ENCODE measurements at places on chromosomes 11 and 22.

GRCh38 chr11:10072841-10073240 is 221.2 kb downstream of the SBF2 start:
- no peak for DNase-seq

- no peak for DNase-seq
These were observed 71.7 kb upstream of the FAR1 start for GRCh38 chr11:13596611-13597326.

GRCh38 chr11:65545853-65546216 is 12.3 kb downstream of the LTBP3 start:
- no peak for DNase-seq

DNA sequence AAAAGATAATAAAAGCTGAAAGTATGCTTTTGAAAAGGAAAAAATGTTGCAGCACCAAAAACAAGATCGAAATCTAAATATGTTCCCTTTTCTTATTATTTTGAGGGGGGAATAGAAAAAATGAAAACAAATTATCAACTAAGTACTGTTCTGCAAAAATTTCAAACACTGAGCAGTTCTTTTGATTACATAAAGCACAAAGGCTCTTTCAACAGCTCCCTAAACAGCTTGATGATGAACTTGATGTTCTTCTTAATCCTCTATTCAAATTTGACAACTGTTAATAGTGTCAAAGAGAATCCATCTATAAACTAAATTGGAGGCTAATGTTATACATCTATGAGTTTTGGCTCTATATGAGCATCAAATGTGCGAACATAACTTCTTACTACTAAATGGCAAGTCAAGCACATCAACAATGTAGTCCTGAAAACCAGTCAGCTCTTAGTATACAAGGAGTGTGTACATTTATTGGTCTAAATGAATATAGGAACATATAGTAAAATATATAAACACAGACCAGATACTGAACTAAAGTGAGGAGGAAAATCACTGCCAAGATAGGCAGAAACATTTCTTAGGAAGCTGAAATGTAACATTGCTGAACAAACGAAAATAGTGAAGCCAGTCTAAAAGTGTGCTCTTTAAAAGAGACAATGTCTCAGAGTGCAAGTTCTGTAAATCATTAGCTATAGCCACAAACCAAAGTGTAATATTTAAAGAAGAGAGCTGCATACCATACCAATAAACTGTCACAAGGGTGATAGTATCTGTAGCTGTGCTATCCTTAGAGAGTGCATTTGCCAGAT is 94.3 kb downstream of the SOX6 start:
- DNase-seq: no peak

DNA sequence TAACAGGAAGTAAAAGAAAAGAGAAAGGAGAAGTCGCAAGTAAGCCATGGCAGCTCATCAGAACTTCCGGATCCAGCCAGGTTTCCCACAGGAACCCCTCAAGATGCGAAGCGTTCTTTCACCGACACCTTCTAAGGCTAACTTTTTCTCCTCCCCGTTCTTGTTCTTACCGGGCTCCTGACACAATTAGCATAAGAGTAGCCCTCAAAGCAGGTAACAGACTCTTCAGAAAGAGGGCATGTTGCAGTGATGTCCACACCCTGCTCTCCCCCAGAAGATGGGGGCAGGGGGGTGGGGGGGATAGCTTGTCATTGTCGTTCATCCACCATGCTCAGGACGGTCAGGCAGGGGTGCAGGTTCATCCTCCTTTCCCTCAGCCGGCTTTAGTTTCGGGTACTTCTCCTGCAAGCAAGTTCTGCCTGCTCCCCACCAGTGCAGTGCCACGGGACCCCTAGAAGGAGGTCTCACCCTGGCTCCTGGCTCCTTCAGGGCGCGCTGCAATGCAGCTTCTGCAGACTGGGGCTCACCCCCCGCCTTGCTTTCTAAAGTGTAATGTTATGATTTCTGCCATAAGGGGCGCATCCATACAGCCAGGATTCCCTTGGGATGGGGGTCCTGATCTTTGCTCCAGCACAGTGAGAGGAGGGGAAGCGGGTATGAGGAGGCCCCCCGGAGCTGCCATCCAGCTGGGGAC is 2.3 kb downstream of the OPCML start:
- no peak for DNase-seq

DNA sequence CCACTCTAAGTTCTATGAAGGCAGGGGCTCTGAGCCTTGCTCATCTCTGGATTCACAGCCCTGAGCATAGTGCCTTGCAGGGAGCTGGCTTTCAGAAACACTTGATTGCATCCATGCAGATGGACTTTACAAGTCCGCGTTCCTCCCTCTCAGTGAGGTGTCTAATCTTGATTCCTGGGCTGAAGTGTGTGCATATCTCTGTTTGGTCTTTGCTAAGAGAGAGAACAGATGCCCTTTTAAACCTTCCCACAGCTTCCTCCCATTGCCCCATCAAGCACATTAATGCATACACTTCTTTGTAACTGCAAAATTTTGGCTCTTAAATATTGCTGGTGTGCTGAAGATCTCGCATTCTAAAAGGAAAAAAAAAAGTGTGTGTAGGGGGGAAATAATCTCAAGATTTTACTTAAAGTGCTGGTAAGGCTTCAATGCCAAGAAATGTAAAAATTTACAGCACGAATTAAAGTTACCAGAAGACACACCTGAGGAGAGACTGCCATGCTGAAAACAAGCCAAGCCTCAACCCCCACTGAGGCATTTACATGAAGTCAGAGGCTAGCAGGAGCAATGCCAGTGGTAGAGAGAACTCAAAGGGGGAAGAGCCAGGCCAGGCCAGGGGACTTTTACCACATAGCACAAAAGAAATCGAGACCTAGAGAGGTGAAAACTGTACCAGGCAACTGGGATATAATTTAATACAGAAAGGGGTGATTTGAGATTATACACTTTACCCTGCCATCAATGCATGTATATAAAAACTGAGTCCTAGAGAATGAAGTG is 492.1 kb downstream of the SOX6 start:
- no peak for DNase-seq

DNA sequence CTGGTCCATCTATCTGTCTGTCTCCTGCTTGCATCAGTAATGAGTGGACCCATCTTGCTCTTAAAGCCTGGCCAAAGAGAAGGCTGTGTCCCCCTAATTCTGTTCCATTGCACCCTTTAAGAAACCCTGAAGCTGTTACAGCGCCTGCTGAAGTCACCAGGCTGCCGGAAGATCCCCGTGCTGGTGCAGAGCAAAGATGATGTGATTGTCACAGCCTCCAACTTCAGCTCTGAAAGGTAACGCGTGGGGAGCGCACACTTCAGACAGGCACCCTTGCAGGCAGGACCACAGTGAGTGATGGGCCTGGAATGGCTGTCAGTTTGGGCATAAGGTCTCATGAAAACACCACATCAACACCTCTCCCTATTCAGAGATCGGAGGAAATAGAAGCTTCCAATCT is 18.4 kb downstream of the GTPBP1 start:
- peak; percentile 5 for DNase-seq

- DNase-seq: no peak
These were observed 821.3 kb downstream of the BRD1 start for GRCh38 chr22:49006207-49007012.

GRCh38 chr11:94734563-94735275 is 33.4 kb upstream of the AMOTL1 start:
- no peak for DNase-seq

DNA sequence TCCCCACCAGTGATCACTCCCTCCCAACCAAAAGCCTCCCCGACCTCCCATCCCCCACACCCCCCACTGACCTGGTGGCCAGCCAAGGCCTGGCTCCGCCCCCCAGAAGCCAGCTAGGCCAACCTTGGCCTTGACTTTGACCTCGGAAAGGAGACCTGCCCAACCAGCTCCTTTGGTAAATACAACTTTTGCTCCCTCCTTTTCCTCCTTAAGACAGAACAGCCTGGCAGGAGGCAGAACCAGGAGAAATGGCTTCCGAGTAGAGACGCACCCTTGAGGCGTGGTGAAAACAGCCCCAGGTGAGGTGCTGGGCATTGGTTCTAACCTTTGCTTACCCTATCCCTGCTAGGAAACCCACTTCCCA is 27.0 kb downstream of the PLEKHA7 start:
- DNase-seq: peak; percentile 85

GRCh38 chr11:115085461-115086210 is 407.3 kb downstream of the NXPE2 start:
- no peak for DNase-seq

- no peak for DNase-seq
These were observed 47.1 kb downstream of the ADAMTS8 start for GRCh38 chr11:130381317-130381716.

DNA sequence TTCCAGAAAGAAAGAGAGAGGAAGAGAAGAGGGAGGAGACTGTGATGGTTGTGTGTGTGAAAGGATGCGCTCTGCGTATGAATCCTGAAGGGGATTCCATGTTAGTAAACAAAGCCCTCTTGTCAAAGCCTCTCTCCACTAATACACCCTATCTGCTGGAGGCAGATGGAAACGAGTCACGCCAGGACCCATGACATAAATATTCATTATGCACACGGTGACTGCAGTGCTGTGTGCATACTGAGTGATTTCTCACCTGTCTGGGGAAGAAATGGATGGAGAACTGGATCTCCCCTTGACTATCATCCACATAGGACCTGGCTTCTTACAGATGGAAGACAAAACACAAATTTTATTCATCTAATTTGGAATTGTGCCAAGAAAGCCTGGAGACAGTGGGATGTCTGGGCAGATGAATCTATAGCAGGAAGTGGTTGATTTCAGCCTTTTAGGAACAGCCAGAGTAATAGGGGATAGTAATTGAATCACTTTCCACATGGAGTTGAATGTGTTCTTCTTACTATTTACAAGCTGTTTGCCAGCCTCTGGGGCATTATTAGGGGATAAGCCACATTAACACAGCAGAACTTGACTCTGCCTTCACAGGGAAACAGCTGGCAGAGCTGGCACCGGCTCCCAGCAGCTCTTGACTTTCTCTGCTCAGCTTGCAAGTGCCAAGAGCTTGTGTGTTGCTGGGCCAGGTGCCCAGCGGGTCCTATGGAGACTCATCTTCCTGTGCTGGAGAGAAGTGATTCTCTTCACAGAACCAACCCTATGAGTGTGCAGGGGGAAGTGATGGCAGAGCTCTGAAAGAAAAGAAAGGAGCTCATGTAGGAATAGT is 9.0 kb downstream of the MTNR1B start:
- DNase-seq: no peak

- peak; percentile 28 for DNase-seq
These were observed 74.8 kb upstream of the NECTIN1 start for GRCh38 chr11:119803726-119804294.

GRCh38 chr11:115241899-115242298 is 262.3 kb downstream of the CADM1 start:
- DNase-seq: no peak

DNA sequence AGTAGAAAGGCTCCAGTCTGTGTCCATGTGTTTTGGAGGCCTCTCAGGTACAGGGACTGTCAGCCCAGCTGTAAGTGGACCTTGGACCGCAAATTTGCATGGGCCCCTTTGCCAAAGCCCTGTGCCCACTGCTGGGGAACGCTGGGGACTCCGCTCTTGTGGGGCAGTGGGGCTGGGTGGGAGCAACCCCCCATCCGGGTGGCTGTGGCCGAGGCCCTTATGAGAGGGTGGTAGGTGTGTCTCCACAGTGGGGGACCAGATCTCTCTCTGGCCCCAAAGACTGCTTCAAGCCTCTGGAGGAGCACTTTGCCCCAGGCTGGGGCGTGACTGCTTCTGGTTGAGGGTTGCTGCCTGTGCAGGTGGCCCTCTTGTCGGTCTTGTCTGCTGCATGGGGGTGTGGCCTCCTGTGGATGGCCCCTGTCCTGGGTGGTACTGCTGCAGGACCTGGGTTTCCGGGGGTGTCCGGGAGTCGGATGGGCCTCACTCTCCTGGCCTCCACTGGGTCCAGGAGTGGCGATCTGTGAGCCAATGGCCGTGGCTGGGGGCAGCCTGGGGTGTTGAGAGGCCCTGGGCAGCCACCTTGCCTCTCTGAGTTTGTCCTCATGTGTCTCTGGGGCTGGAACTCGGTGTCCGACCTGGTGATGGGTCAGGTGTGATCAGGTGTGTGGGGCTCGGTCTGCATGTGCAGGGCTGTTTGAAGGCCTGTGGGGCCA is 15.9 kb downstream of the KCNQ1 start:
- no peak for DNase-seq

GRCh38 chr11:75574698-75575602 is 12.9 kb downstream of the SERPINH1 start:
- no peak for DNase-seq

DNA sequence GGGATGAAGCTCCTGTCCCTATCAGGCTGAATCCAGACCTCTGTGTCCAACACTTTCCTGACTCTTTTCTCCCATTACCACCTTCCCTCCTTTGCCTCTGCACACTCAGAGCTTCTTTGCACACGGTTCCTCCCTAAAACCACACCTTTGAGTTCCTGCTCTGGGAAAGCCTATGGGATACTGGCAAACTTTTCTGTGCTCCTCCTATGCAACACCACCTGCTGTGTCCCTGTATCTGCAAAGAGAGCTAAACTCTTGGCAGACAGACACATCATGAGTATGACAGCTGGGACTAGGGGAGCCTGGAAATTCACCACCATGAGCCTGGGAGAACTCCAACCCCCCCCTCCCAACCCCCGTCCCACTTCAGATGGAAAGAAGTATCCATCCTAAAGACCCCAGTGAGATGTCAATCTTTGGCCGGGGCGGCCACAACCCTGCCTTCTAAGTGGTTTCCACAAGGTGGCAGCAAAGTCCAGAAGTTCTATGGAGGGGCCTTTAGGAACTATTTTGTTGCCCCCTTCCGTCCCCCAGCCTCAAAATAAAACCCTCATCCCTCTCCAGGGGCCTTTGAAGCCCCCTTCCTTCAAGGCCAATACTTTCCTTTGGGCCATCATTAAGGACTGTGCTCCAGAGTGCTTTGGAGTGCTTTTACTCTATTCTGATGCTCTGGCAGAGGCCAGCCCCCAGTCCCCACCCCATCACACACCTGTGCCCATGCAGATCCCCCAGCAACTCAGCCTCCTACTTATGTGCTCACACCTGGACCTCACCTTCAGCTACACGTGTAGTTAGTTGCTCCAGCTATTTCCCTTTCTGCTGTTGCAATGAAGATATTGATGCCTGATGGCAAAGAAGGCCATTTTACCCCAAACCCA is 19.4 kb downstream of the HTR3A start:
- no peak for DNase-seq

GRCh38 chr22:38973289-38974169 is 8.6 kb upstream of the APOBEC3B start:
- peak; percentile 66 for DNase-seq

DNA sequence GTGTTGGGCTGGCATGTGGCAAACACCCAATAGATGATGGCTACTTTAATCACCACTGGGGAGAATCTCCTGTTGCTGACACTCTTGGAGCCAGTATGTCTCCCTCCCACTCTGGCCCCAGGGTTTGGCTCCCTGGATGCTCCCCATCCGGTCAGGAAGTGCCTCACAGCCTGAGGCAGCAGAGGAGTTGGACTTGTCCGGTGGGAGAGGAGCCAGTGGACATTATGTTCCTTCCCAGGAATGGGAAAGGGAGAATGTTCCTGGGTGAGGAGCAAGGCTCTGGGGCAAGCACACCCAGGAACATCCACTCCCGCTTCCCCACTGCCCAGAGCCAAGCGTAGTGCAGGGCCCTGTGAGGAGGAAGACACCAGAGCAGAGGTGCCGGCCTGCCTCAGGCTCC is 84.6 kb upstream of the NAV2 start:
- peak; percentile 56 for DNase-seq

All from body of pancreas (tissue), 4 donors.